CD4-positive, CD25-positive, alpha-beta regulatory T cell (primary cell): ENCODE measurements at places on chromosomes 1 and 21. TPM values are rescaled to one million over a fixed set of nuclear protein-coding genes. Genes with fewer than 3 reads are reported as not detected.

DNA sequence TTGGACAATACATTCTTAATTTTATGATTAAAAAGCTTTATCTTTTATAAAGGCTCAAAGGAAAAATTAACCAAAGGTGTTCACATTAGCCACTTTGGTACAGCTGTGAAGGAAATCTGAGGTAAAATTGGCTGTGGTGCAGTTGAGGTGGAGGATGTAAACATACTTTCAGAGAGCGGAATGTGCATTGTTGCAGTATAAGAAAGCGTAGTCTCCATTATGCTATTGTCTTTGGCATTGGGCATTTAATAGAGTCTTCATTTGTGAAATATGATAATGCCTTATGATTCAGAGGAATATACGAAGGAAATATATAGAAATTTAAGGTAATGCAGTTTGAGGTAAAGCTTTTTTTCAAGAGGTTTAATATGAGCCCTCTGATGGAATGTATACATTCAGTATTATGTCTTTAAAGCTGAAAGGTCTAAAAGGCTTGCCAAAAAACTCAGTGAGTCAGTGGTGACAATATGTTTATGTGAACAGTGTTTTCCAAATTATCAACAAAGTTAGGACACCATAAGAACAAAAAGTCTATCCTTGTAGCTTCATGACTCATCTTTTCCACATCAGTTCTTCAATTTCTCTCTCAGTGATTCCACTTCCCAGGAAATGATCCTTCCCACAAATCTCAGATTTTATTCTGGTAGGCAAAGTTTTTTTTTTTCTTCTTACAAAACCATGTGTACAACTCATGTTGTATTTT lies 26.9 kb upstream of the DDR2 start:
- no peak for DNase-seq

- no peak for DNase-seq
These were observed 73.8 kb downstream of the APP start for GRCh38 chr21:26096494-26097371.

GRCh38 chr1:162663086-162663485 lies 30.8 kb downstream of the DDR2 start:
- DNase-seq, result no peak

DNA sequence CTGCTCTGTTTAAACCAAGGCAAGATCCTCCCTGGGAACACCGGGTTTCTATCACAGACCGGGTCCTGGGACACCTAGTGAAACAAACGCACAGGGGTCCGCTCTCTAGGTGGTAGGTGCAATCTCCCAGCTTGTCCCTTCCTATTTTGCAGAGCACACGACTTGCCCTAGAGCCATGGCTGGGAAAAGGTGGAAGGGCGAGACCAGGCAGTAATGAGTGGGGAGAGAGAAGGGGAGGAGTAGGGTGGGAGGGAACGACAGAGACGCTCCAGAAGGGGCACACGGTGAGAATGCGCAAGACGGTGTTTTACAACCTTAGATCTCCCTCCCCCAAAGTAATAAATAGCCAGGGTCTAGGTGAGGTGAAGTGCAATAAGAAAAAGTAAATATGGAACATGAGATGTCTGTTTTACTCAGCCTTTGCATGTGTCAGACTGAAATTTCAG lies 9.3 kb upstream of the ARHGAP29 start:
- no peak for DNase-seq

GRCh38 chr1:13512472-13512871 lies 1.3 kb downstream of the LRRC38 start:
- no peak for DNase-seq

DNA sequence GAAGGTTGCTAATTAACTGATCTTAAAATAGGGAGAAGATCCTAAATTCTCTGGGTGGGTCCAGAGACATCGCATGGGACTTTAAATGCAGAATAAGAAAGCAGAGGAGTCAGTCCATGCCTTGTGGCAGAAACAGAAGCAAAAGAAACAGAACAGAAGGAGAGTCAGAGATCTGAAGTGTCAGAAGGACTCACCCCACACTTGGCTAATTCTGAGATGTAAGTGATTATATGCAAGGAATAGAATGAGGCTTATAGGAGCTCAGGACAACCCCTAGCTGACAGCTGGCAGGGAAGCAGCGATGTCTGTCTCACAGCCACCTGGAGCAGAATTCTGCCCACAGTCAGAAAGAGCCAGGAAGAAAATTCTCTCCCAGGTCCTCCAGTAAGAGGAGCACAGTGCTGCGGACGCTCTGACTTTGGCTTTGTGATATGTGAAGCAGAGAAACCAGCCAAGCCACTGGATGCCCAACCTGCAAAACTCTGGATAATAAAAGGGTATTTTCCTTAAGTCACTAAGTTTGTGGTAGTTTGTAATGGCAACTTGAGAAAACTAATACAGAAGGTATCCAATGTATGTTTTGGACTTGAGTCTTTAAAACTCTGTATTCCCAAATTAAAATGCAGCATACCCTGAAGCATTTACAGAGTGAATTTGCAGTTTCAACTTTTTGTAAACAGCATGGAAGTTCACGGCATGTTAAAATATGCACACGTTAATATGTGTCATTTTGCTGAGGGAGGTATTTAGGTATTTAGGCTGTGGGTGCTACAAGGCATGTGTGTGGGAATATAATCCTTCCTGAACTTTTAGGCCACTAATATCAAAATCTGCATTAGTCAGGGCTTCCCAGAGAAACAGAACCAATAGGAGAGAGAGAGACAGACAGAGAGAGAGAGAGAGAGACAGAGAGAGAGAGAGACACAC lies 388.5 kb downstream of the PCP4 start:
- no peak for DNase-seq

The GJA9 gene
- not detected for polyA plus RNA-seq

DNA sequence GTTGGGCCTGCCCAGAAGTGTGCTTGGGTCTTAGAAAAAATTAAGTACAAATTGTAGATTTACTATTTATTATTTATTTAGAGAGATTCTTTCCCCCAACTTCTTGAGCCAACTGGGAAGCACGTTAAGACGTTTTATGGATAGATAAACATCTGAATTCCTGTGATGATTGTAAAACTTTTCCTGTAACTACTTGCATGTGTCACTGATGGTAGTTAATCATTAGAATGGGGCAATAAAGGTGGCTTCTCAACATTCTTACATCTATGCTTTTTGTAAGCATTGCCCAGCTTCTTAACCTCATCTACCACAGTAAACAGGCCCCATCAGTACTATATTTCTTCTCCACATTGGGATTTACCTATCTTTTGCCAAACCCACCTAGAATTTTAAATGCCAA lies 559.8 kb downstream of the LMO4 start:
- no peak for DNase-seq

DNA sequence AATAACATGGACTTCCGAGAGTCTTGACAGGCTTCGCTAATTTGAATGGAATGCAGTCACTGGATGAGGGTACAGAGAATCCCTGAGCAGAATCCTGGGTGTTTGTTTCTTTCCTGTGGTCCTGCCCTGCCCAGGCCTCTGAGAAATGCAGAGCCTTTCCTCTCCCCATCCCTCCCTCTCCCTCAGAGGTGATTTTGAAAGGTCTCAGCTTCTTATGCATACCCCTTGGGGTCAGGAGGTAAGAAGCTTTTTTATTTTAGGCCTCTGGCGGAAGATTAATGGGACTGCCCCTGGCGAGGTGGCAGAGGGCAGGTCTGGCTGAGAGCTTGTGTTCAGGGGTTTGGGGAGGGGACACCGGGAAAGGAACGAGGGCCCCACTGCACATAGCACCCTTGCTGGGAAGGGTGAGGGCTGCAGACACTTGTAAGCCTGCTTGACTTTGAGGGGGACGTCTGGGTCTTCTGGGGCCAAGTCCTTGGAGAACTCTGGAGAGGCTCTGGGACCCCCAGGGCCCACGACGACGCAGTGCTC lies 116.5 kb upstream of the SLC45A1 start:
- no peak for DNase-seq

The RIPPLY3 gene
- polyA plus RNA-seq, result not detected

DNA sequence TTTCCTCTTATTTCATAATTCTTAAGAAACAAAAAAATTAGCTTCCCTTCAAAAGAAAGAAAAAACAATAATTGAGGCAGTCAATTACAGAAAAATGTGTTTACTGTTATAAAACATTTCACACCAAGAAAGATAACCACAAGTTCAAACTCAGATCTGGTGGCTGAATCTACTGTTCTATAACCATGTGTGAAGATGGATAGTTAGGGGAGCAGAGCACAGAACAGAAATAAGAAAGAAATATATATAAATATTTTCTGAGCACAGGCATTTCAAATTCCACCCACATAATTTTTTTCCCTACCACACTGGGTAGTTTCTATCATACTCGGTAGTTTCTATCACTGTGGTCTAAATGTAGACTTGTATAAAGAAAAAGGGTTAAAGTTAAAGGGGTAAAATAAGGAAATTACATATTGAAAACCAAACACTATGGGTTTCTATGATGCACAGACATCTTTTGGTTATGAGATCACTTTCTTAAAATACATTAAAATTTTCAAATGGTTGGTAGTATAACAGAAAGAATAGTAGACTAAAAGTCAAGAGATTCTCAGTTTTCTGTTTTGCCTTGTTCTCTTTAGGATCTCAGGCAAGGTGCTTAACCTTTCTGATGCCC lies 10.8 kb downstream of the LYST start:
- DNase-seq, result no peak

GRCh38 chr1:7891804-7892203 lies 38.9 kb upstream of the UTS2 start:
- DNase-seq, result no peak

The RGS2 gene
- 29.5 TPM for polyA plus RNA-seq

DNA sequence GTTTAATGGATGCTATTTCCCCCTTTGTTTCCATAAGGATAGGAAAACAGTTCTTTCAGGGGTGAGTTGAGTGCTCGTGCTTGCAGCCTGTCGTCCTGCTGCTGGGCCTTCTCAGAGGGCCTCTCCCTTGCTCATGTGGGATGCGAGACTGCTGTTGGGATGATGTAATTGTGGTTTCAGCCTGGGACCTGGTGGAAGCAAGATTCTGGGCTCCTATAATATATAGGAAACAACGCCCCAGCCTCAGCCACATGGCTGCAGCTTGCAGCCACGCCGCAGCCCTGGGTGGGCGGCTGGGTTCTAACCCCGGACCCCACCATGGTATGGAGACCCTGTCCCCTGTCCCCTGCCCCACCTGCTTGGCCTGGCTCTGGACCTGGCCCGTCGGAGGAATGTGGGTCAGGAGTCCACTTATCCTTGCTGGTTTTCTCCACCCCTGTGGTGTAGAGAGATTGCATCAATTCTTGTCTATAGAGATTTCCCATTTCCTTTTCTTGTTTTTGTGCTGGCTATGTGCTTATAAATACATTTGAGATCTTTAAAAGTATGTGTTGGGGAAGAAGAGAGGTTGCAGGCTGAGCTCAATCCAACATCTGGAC lies 357.8 kb downstream of the SIPA1L2 start:
- DNase-seq, result no peak

The FCRL6 gene
- not detected for polyA plus RNA-seq

- DNase-seq, result no peak
These were observed 54.0 kb upstream of the IFFO2 start for GRCh38 chr1:19010503-19010902.

- no peak for DNase-seq
These were observed 214.7 kb downstream of the SLC44A5 start for GRCh38 chr1:75396260-75396659.

- no peak for DNase-seq
These were observed 8.0 kb upstream of the ASH1L start for GRCh38 chr1:155570593-155570990.

DNA sequence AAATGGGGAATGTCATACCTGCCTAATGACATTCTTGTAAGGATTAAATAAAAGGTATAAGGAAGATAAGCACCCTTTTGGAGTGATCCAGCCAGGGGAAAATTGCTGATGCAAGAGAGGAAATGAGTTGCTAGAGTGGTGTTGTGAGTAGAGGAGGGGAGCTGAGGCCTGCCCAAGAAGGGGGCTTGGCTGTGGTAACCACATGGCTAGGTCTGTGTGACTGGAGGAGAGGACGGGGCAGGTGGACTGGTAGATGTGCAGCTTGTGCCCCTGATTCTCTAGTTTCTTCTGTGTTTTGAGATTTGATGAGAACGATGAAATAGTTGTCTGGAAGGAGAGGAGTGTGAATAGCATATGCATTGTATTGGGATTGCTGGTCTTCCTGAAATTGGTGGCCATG lies 6.6 kb downstream of the TXLNA start:
- no peak for DNase-seq
